Activated CD8-positive, alpha-beta memory T cell treated with anti-CD3 and anti-CD28 coated beads for 36 hours (primary cell): ENCODE measurements at places on chromosomes 1 and 21. TPM values are rescaled to one million over a fixed set of nuclear protein-coding genes. Genes with fewer than 3 reads are reported as not detected.

Gene CACNA1E
- total RNA-seq = not detected

Gene H3-3A
- 370 TPM for total RNA-seq

Gene OR2L8
- total RNA-seq = not detected

Gene ASCL5
- not detected for total RNA-seq

Gene SMPDL3B
- total RNA-seq = 0.92 TPM

Gene LEFTY2
- total RNA-seq = not detected

Gene DAB1
- total RNA-seq = not detected
